ENCODE measurements at places on chromosomes 7 and 10. TPM values are rescaled to one million over a fixed set of nuclear protein-coding genes. Genes with fewer than 3 reads are reported as not detected.

The NDUFB2 gene
- total RNA-seq, result 87.5 TPM

The POLR2J3 gene
- total RNA-seq, result 20.4 TPM

The UPK3BL2 gene
- total RNA-seq, result 18.6 TPM

The NUPR2 gene
- not detected for total RNA-seq

The PNPLA8 gene
- total RNA-seq, result 30.7 TPM

The NEUROD6 gene
- not detected for total RNA-seq

The ATP6V1F gene
- total RNA-seq, result 125 TPM

The TMEM273 gene
- 11.3 TPM for total RNA-seq

The GRM3 gene
- not detected for total RNA-seq

The CD36 gene
- total RNA-seq, result 4.0 TPM

The EBLN1 gene
- total RNA-seq, result not detected

The PDE6C gene
- not detected for total RNA-seq

The CACNA2D1 gene
- total RNA-seq, result 12.8 TPM

The CPA4 gene
- 12.3 TPM for total RNA-seq

The SORCS1 gene
- total RNA-seq, result not detected

The PSPH gene
- total RNA-seq, result 13.9 TPM

The CALY gene
- total RNA-seq, result not detected

The GHRHR gene
- not detected for total RNA-seq

The GIMAP4 gene
- total RNA-seq, result 19.7 TPM

The KRIT1 gene
- 33.9 TPM for total RNA-seq

The OR2A12 gene
- total RNA-seq, result not detected

The WIPF3 gene
- total RNA-seq, result 0.61 TPM

The OR2A42 gene
- total RNA-seq, result not detected

The PEX1 gene
- total RNA-seq, result 13.7 TPM

The PNLIPRP3 gene
- 1.9 TPM for total RNA-seq

The TMEM26 gene
- total RNA-seq, result 0.09 TPM

The FAM25A gene
- total RNA-seq, result 353 TPM

The HKDC1 gene
- 0.19 TPM for total RNA-seq

The UPK3B gene
- total RNA-seq, result 34.3 TPM

The EGFR gene
- 66.1 TPM for total RNA-seq

The SLC26A5 gene
- total RNA-seq, result not detected

The ITPRID1 gene
- not detected for total RNA-seq

The SEMA3D gene
- total RNA-seq, result 0.13 TPM

The KLF14 gene
- not detected for total RNA-seq

The SLC26A3 gene
- total RNA-seq, result not detected

The ACTL6B gene
- total RNA-seq, result not detected

The CYP26C1 gene
- 0.19 TPM for total RNA-seq

The GLCCI1 gene
- 9.9 TPM for total RNA-seq

The HUS1 gene
- total RNA-seq, result 25.7 TPM

The SLC18A2 gene
- 2.9 TPM for total RNA-seq

The ATG9B gene
- total RNA-seq, result 1.5 TPM

The GPR26 gene
- not detected for total RNA-seq

The BAIAP2L1 gene
- total RNA-seq, result 16.5 TPM

The POLR2J2 gene
- total RNA-seq, result 1.5 TPM

The BMPR1A gene
- total RNA-seq, result 36.6 TPM

The TMEM176B gene
- total RNA-seq, result 21.2 TPM

The CYP3A4 gene
- total RNA-seq, result not detected

The TMEM270 gene
- not detected for total RNA-seq

The SCD gene
- 64.3 TPM for total RNA-seq
